ENCODE measurements at places on chromosomes 2 and 18.

- DNase-seq: no peak
These were observed 59.1 kb upstream of the PGAP1 start for GRCh38 chr2:196985511-196986183.

- no peak for DNase-seq
These were observed 70.3 kb downstream of the WDR7 start for GRCh38 chr18:56721491-56721890.

- no peak for DNase-seq
These were observed 61.3 kb downstream of the MRPS9 start for GRCh38 chr2:105099153-105099552.

DNA sequence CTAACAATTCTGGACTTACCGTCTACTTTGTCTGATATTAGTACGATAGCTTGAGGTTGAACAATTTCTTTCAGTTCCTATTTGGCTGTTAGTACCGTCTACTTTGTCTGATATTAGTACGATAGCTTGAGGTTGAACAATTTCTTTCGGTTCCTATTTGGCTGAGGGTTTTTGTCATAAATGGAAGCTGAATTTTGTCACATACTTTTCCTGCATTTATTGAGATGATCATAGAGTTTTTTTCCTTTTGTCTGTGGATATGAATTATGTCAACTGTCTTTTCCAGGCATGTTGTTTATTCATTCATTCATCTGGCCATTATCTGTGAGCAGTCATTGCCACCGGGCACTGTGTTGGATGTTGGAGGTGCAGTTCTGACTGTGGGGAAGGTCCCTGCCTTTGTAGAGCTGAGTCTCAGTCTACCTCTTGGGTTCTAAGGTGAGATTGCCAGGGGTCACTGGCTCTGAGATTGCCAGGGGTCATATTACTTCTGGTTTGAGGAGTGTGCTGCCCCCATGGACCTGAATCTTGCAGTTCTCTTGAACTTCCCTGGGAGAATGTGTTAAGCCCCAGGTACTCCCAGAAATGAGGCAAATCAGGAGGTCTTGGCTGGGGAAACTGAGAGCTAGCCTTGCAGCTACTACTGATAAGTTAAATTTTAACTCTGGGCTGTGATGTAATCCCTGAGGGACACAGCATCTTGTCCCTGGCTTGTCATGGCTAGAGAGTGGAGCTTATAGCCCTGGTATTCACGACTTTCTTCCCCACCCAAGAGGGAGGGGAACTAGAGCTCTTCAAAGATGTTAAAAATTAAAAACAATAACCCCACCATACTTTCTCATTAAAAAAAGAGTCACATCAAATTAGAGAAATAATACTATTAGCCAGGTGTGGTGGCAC lies 89.1 kb upstream of the MBOAT2 start:
- no peak for DNase-seq

DNA sequence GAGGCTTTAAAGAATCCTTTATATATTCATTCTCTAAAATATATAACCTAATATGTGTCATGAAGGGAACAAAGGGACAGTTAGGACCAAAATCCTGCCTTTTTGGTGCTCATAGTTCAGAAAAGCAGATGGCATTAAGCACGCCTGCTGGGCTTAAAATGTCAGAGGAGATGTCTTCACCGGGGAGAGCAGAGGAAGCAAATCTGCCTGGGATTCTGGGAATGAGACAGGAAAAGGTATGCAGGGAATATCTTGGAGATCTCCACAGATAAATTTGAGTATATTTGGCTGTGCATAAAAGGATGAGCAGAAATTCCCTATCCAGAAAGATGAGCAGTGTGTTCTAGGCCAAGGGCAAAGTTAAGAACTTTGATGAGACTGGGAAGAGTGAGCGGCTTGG lies 45.5 kb downstream of the FSHR start:
- no peak for DNase-seq

GRCh38 chr2:124112206-124112605 lies 87.1 kb downstream of the CNTNAP5 start:
- no peak for DNase-seq

- DNase-seq: no peak
These were observed 56.1 kb upstream of the CDCA7 start for GRCh38 chr2:173298536-173299097.
